ENCODE measurements at places on chromosomes 6 and 20.

DNA sequence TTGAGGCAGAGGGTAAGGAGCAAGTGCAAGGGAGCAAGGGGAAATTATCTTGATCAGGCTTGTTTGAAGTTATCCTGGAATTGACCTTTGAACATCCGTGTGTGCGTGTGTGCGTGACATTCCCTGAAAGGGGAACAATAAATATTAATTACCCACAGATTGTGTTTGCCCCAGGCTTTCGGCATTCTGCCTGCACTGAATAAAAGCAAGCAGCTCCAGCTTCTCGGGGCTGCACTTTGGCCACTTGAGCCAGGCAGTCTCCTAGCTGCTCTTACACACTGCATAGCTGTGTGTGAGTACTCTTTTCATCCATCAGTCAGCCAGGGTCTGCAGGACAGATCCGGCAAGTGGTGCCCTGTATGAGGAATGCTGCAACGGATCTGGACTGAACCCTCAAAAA is 107.7 kb upstream of the BTN3A2 start:
- no peaks in the 10 kb centered on the region for H3K36me3 ChIP-seq
- no peak overlapping the region for H3K27ac ChIP-seq
- no peaks in the 10 kb centered on the region for H3K4me1 ChIP-seq
- no peak overlapping the region for H3K4me3 ChIP-seq

- H3K4me3 ChIP-seq: no peak overlapping the region
- no peak overlapping the region for H3K27ac ChIP-seq
Measured at GRCh38 chr6:159681191-159681880, 11.7 kb downstream of the SOD2 start.

DNA sequence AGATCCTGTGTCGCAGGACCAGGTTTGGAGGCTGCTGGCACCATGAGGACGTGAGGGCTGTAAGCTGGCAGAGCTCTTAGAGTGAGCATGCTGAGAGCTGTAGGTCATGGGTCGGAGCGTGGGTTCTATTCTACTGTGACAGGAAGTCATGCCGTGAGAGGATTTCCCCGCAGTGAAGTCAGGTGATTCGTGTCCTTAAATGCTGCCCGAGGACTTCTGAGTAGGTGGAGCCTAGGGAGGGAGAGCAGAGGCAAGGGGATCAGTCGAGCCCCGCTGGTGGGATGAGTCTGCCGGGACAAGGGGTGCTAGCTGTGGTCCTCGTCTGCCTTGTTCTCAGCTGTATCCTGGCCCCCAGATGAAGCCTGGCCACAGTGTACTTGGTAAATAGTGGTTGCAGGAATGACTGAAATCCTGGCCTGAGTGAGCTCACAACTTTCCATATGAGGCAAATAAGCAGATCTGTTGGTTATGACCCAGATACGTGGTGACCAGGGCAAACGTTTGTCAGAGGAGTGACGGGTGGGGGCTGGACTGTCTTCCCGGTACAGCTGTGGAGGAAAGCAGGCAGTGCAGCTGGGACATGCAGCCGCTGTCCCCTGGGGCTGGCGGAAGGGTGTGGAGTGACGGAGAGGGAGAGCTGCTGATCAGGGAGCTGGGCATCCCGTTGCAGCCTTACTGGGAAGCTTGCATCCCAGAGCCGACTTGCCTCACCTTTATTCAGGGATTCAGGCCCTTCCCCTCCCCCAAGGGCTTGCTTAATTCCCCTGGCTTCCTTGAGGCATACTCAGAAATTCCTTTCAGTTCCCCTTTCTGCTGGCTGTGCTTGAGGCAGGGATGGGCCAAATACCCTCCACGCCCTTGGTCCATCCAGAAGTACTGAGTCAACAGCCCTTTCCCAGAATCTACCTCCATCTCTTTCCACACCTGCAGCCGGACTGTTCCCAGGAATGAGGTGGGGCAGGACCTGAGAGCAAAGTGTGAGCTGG is 250.9 kb upstream of the RREB1 start:
- H3K27ac ChIP-seq: no peak overlapping the region
- H3K4me1 ChIP-seq: peaks cover 8% of the 10 kb centered on the region
- no peaks in the 10 kb centered on the region for H3K36me3 ChIP-seq
- no peak overlapping the region for H3K4me3 ChIP-seq
- DNase-seq: peak; percentile 83
- H3K27me3 ChIP-seq: no peaks in the 10 kb centered on the region

- no peak for DNase-seq
- H3K27me3 ChIP-seq: no peaks in the 10 kb centered on the region
- H3K27ac ChIP-seq: no peak overlapping the region
Measured at GRCh38 chr6:17994019-17994418, 6.6 kb upstream of the KIF13A start.

DNA sequence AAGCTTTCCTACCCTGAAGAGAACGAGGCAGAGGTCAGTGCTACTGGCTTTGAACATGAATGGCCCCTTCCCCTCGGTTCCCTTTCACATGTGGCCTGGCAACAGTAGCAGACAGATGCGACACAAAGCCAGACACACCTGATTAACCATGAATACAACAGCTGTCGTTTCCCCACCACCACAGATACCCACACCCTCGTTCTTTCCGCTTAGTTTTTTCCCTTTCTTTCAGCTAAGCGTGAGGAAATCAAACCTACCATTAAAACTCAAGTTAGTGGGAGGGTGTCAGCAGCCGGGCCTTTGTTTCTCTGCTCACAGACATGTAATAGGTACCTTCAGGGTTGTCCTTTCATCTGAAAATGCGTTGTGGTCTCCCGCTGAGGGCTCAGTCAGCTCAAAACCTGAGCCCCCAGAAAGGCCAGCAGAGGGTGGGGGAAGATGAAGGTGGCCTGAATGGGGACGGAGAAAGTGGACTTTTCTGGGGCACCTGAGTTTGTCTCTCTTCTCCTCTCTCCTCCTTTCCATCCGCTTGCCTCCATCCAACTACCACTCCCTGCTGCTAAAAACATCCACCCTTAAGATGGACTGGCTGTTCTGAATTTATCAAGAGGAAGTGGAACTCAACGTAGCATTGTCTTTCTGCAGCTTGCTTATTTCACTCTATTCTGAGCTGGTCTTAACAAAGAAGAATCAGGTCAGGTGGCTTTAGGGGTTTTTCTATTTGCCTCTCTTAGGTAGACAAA is 516.6 kb upstream of the JARID2 start:
- no peaks in the 10 kb centered on the region for H3K27me3 ChIP-seq
- H3K4me1 ChIP-seq: no peaks in the 10 kb centered on the region
- H3K27ac ChIP-seq: no peak overlapping the region

All from mesendoderm (in vitro differentiated cells).